Stimulated activated CD8-positive, alpha-beta memory T cell treated with anti-CD3 and anti-CD28 coated beads, Interleukin-7, amount 100 ng/mL, for 1 hour (primary cell): ENCODE measurements at places on chromosomes 6 and 20.

- DNase-seq: no peak
Observed at GRCh38 chr6:77548190-77548589, 84.9 kb upstream of the HTR1B start.

DNA sequence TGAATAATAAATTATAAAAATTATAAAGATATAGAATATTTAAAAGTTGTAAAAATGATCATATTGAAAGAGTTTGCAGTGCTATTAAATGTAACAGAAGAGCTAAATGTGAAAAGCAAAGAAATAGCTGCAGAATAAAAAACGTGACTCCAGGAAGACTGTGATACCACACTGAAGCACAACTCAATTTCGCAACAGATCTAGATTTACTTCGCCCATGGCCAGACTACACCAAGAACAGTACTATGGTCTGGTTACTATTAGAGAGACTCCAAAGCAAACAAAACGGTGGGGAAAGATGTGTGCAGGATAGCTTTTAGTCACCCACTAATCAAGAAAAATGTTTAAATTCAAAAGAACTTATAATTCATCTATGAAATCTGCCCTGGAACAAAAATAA lies 1.9 kb downstream of the CHD6 start:
- DNase-seq: no peak

- DNase-seq: no peak
Observed at GRCh38 chr6:38684237-38684636, 18.7 kb downstream of the GLO1 start.

- DNase-seq: no peak
Observed at GRCh38 chr6:140537211-140537610, 1162.8 kb upstream of the CITED2 start.

DNA sequence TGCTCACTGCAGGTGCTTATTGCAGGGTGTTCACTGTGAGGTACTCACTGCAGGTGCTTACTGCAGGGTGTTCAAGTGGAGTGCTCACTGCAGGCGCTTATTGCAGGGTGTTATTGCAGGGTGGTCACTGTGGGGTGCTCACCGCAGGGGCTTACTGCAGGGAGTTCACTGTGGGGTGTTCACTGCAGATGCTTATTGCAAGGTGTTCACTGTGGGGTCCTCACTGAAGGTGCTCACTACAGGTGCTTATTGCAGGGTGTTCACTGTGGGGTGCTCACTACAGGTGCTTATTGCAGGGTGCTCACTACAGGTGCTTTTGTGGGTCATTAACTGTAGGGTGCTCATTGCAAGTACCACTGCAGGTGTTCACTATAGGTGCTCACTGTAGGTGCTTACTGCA lies 20.2 kb downstream of the APMAP start:
- no peak for DNase-seq

DNA sequence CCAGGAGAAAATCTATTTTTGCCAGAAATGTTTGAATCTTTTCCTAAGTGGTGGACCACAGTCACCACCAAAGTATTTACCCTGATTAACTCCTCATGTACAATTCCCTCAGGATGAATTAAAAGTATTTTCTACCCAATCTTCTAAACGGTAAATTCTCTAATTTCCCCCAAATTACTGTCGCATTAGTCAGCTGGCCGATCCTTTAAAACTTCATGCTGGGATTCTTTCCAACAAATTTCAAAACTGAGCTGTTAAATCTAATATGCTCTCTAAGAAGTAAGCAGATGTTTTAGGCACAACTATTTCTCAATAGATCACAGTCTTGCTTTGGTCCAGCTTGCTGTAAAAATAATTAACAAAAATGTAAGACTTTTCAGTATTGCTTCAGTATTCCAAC lies 447.2 kb downstream of the FRK start:
- DNase-seq: no peak
